HS-27A (cell line): ENCODE measurements at places on chromosomes 5 and 9.

- no peak for DNase-seq
These were observed 110.7 kb upstream of the SAP30L start for GRCh38 chr5:154335065-154335448.

- DNase-seq: no peak
These were observed 61.9 kb downstream of the OXCT1 start for GRCh38 chr5:41808294-41808693.

- DNase-seq: no peak
These were observed 49.7 kb downstream of the POC5 start for GRCh38 chr5:75667586-75667985.

DNA sequence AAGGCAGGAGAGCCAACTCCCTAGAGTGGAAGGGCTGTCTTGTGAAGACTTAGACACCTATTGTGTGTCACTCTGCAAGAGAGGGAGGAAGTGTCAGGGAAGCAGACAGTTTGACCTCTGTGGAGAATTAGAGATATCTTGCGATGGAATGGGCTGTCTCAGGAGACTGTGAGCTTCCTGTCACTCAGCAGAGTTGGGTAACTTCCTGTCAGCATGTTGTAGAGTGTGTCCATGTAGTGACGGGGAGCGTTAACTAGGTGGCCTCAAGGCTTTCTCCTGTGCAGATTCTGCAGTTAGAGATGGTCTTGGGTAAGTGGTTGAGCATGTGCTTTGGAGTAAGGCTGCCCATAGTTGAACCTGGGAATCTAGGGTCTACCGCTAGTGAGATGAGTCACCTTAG is 136.5 kb downstream of the KIF4B start:
- DNase-seq: no peak

GRCh38 chr9:126464694-126465441 is 138.2 kb downstream of the MVB12B start:
- DNase-seq: no peak

DNA sequence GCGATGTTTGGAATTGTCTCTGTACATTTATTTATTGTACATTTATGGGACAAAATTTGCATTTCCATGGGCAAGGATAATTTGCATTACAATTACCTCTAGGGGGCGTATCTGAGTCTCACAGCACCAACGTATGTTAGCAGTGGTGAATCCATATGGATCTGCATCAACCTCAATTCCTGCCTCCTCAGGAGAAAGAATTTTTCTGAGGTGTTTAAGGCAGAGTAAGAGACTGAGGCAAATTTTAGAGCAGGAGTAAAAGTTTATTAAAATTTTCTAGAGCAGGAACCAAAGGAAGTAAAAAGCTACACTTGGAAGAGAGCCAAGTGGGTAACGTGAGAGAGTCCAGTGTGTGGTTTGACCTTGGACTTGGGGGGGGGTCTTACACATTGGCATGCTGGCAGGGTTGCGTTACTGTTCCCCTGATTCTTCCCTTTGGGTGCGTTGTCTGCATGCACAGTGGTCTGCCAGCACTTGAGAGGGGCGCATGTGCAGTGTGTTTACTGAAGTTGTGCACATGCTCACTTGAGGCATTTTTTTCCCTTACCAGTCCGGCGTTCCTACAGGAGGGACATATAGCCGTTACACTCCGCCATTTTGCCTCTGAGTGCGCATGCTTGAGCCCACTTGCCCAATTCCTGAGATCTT is 21.0 kb upstream of the RAB14 start:
- DNase-seq: no peak

GRCh38 chr9:135227641-135228251 is 140.3 kb downstream of the OLFM1 start:
- no peak for DNase-seq

- DNase-seq: no peak
These were observed 45.6 kb downstream of the VCAN start for GRCh38 chr5:83517072-83517687.

GRCh38 chr5:127549551-127549950 is 32.1 kb downstream of the PRRC1 start:
- no peak for DNase-seq

GRCh38 chr9:98415782-98416181 is 160.3 kb upstream of the TBC1D2 start:
- no peak for DNase-seq

- no peak for DNase-seq
These were observed 24.2 kb downstream of the SLC1A1 start for GRCh38 chr9:4514252-4515128.

DNA sequence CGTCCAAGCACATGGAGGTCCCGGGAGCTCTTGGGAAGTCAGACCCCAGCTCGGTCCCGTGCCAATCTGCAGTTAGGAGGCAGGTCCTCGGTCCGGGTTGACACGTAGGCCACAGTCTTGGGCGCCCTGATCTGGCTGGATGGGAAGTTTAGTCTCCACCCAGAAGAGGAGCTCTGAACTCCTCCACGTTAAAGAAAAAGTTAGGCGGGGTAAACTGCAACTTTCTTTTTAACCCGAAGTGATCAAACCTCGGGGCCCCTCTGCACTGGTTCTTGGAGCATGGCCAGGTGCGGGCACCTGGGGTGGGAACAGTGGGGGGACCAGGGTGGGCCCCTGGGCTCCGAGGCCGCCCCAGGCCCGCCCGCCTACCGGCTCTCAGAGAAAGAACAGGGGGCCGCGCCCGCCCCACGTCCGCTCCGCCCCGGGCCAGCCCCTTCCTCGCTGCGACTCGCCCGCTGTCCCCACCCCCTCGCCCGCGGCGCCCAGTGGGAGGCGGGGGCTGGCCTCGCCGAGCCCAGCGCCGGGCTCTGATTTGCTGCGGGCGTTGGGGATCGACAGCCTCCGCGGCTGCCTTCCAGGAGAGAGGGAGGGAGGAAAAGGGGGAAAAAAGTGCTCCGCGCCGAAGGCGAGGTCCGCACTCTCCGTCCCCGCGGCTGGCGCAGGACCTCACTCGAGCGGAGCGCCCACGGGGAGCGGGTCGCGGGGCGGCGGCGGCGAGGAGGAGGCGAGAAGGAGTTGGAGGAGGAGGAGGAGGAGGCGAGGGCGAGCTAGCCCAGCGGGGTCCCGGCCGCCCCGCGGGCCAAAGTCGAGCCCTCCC is at the start of gene COL5A1:
Gene COL5A1 (plus strand): TSS at position 631 of the 817 bp plus-strand sequence. CDS start 385 bp downstream, outside the sequence.
- no peak for DNase-seq

DNA sequence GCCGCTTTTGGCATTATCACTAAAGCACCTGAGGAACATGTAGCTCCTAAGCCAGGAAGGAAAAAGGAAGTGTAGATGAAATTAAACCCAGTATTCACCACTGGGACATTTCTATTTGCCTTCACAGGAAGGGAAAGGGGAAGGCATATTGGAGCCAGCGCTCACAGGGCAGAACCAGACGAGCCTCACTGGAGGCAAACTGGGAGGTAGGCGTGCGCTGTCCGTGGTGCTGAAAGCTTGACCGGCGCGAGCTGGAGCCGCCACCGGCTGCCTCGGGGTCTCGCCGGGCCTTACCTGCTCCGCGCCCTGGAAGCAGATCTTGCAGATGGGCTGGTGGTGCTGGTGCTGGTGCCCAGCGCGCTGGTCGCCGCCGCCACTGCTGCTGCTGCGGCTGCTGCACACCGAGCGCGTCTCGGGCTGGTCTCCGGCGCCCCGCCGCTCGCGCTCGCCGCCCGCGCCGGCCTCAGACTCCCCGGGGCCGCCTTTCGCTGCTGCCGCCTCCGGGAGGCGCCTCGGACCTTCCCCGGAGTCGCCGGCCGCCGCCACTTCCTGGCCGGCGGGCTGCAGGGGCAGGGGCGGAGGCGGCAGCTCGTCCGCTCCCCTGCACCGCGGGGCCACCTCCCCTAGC is 732 bp downstream of the MARCHF11 start:
- DNase-seq: no peak

DNA sequence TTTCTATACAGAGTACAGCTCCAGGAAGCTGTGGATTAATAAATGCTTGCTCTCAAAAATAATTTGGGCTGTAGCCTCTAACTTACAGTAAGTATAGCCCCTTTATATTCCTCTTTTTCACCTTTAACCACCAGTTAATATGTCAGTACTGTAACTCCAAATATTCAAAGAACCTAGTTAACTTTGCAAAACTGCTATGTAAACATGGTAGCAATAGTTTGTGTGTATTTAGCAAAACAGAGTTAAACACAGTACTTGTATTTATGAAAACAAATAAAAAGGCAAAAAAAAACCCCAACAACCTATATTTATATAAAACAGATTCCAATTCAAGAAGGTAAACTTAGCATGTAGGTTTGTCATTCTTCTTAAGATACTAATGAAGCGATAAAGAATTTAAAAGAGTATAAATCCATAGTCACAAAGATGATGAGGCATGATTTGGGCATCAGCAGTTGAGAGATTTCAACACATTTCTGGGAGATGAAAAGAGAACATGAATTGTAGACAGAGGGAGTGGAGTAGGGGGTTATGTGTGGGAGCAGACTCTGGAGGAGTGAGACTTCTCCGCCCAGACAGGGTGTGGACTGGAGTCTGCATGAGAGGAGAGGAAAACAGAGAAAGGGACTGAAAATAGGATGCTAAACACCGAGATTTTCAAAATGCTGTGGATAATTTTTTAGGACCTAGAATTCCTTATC is 47.0 kb upstream of the F2RL1 start:
- no peak for DNase-seq

- no peak for DNase-seq
These were observed 144.5 kb upstream of the NUDT12 start for GRCh38 chr5:103706939-103707682.

GRCh38 chr5:138330813-138331448 is 673 bp downstream of the CDC25C start:
- DNase-seq: no peak

DNA sequence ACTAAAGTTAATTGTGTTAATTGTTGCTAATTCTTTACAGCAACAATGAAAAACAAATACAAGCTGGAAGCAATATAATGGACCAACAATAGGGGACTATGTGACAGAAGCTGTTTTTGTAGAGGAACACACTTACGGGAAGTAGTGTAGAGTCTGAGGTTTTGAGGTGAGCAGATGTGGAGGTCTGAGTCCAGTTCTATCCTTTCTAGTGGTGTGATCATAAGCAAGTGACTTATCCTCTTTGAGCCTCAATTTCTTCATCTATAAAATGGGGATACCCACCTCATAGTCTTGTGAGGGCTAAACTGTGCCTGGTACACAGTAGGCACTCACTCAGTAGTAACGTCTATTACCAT is 28.3 kb downstream of the ALG2 start:
- DNase-seq: no peak
